ENCODE measurements at places on chromosomes 16 and 17. TPM values are rescaled to one million over a fixed set of nuclear protein-coding genes. Genes with fewer than 3 reads are reported as not detected.

- no peak for DNase-seq
These were observed 8.6 kb downstream of the ATP2A3 start for GRCh38 chr17:3955673-3955988.

DNA sequence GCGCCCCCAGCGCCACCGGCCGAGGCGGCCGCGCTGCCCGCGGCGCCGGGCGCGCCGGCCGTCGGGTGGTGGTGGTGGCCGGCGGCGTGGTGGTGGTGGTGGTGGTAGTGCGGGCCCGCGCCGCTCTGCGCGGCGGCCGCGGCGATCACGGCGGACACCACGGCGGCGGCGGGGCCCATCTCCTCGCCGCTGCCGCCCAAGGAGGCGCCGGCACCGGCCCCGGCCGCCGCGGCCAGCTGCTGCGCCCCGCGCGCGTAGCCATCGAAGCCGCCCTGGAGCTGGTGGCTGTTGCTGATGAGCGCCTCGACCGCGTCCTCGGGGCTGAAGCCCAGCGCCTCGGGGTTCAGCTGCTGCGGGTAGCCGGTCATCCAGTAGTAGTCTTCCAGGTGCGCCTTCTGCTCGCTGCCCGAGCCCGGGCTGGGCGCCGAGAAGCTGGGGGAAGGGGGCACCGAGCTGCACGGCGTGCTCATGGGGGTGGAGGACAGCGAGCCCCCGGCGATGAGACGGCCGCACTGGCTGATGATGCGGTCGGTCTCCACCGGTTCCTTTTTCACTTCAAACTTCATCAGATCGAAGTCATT lies 1.2 kb downstream of the MAF start:
- DNase-seq: no peak

DNA sequence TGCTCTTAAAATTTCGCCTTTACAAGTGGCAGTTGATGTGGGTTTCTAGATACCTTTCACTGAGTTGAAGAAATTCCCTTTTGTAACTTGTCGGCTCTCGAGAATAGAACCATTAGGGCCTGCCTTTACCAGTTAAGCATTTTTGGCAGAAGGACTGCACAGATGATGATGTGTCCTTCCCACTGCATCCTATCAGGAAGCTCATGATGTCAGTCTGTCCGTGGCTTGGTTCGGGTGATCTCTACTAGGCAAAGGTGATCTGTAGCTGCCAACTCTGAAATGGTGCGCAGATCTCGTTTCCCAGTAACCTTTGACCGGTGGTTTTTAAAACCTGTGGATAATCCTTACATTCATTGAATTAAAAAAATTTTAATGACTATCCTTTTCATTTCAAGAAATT lies 49.7 kb downstream of the ZNRF1 start:
- DNase-seq: no peak

DNA sequence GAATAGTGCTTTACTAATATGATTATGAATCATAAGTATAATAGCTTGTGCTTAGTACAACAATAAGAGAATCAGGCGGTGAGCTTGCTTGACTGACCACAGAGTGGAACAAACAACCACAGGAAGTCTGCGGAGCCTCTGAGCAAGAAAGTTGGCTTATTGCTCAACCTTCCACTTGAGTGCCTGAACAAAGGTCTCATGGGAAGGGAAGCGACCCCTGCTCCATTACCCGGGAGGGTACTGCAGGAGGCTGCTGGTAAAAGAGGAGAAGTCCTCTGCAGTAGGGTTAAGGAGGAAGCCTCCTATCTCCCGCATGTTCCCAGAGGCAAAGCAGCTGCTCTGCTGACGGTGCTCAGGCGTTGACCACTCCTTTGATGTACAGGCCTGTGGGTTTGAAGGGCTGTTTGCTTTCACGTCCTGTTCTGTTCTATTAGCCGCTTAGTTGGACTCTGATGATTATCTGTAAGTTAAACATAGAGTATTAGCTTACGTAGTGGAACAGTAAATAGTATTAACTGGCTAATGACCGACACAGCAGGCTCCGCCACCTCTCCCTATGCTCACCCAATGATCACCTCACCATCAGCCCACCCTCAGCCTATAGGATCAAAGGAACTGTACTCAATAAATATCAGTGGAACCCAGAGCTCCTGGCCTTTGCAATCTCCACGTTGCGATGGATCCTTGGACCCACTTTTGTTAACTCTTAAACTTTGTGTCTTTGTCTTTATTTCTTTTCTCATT lies 17.5 kb downstream of the ALOX15B start:
- DNase-seq: no peak

- no peak for DNase-seq
These were observed 1.8 kb downstream of the CCDC78 start for GRCh38 chr16:724188-725040.

GRCh38 chr17:17783116-17783824 lies 53.5 kb downstream of the SREBF1 start:
- no peak for DNase-seq

DNA sequence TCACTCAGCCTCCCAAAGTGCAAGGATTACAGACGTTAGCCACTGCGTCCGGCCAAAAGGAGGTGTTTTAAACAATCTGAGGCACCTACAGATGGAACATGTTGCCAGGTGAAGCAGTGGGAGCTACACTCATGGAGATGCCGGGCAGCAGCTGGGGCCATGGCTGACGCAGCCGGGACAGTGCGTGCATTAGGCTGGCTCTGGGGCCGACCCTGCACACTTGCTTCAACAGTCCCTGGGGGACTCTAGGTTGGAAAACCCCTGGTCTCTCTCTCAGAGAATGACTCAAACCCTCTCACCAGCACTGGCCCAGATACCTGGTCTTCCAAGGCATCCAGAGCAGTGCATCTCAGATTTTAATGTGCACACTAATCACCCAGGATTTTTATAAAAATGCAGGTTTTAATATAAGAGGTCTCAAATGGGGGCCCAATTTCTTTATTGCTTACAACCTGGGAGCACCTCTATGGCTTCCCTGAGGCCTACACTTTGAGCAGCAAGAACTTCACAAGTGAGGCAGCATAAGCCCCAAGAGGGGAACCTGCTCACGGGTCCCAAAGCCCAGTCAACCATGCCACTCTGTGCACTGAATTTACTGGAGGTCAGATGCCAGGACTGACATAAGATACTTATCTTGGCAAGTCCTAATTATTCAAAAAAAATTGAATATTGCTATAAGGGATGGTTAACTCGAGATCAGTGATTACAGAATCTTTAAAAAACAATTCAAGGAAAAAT lies 70.8 kb upstream of the TRAP1 start:
- DNase-seq: no peak

- no peak for DNase-seq
These were observed 22.4 kb downstream of the TBC1D3B start for GRCh38 chr17:36153895-36154610.

- DNase-seq: no peak
These were observed 3.6 kb upstream of the CHMP6 start for GRCh38 chr17:80987941-80988461.

DNA sequence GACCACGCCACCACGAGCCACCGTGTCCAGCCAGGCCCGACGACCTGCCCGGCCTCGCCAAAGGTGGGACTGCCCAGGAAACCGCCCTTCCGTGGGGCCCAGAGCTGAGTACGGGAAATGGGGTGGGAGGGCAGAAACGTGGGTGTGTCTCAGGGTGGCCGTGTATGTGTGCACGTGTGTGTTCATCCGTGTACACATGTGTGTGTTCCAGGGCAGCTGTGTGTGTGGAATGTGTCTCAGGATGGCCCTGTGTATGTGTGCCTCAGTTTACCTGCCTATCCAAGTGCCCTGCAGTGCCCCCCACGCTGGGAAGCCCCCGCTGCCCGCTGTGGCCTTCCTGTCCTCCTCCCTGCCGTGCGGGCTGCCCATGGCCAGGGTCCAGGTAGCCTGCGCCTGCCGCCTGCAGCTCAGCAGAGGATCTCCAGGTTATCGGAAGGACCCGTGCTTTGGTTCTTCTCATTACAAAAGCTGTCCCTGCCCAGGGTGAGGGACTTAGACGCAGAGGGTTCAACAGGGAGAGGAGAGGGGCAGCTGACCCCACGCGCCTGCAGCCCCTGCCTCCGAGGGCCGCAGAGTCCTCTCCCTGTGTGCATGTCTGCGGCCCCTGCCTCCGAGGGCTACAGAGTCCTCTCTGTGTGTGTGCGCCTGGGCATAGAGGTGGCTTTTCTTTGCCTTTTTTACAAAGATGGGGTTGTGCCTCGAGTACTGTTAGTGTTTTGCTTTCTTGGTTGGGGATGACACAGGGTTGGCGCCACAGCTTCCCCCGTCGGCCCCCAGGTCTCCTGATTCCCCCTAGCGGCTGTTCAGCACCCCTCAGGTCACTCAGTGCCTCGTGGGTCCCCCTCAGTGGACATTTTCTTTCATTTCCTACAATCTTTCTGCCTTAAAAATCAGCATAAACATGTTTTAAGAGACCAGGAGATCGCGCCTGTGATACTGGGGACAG lies 23.6 kb downstream of the ZNF469 start:
- no peak for DNase-seq

GRCh38 chr16:2155977-2156848 lies 631 bp downstream of the TRAF7 start:
- DNase-seq: no peak

DNA sequence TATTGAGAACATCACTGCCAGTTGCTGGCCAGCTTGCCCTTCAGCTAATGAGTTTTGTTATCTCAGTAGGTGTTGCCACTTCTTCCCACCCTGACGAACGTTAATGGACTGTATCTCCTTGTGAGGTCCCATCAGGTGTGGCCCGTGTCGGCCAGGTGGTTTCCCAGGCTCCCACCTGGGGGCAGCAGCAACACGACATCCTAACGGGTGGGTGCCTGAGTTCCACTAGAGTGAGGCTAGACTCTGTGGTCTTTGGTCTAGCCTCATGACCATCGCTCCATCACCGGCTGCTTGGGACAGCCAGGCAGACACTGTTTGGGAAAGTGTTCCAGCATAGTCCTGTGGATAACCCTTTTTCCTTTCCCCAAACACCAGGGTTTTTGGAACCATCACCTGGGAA lies 45.6 kb upstream of the LCMT1 start:
- DNase-seq: no peak

DNA sequence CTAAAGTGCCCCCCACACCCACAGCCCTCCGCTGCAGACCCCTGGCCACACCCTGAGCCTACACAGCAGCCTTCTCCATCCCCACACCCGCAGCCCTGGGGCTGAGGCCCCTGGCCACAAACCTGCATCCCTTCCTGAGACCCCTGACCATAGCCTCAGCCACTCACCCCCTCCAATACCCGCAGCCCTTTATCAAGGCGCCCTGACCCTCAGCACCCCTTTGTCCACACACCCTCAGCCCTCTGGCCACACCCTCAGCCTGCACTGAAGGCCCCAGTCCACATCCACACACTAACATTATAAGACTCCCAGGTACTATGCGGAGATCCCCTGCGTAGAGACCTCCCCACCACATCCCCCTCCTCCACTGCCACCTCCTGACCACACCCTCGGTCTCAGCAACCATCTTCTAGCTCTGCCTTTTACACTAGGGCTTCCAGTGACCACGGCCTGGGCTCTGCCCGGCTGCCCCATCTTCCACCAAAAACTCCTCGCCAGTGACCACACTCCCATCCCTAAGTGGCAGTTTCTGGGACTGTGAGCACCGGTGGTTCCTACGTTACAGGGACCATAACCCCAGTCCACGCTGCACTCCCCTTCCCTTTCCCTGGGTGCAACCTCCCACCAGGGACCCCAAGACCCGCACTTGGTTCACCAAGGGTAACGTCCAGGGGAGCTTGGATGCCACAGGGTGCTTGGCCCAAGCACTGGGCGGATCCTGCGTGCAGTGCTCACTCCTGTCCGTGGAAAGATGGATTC lies 818 bp downstream of the TPPP3 start:
- DNase-seq: no peak

BIRC5 gene
- not detected for total RNA-seq

KRTAP9-3 gene
- not detected for total RNA-seq

RASD1 gene
- total RNA-seq: 413 TPM

Data from omental fat pad (tissue), 4 donors.